ENCODE measurements at places on chromosomes 7 and 10.

DNA sequence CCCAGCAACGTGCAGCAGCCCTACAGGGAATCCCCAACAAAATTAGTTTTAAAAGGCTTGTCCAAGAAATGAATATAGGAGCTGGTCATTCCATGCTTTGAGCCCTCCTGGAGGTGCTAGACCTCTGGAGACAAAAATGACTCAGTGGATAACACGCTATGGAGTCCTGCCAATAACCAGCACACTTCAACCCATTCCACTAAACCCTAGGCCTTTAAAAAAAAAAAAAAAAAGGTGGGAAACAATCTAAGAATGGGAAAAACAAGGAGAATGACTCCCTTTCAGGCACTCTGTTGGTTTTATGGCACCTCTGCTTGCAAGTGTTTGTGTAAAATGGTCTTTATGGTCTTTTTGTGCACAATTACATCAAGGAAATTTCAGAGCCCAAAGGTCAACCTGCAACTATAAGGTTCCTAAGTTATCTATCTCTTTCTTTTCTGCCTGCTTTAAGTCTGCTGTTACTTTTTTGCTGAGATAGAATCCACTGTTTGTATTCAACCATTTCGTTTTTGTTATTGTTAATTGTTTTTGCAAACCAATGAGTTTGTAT is 21.3 kb downstream of the AVL9 start:
- no peak for DNase-seq

GRCh38 chr10:86017841-86018734 is 348.5 kb downstream of the GRID1 start:
- DNase-seq: no peak

GRCh38 chr7:121062671-121063279 is 74.3 kb downstream of the CPED1 start:
- DNase-seq: no peak

GRCh38 chr10:131845505-131846239 is 55.1 kb upstream of the PPP2R2D start:
- DNase-seq: no peak

DNA sequence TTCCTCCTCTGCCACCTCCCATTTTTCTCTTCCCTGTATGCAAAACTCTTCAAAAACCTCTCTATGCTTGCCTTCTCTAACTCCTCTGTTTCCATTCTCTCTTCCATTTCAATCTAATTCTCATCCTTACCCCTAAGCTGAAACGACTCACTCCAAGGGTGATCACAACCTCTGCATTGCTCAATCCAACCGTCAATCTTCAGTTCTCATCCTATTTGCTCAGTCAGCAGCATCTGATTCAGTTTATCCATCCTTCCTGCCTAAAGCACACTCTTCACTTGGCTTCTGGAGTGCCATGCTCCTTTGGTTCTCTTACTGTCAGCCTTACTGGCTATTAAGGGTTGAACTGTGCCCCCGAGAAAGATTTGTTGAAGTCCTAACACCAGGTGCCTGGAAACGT is 163.5 kb upstream of the NEBL start:
- no peak for DNase-seq

GRCh38 chr10:13092291-13093102 is 7.5 kb upstream of the OPTN start:
- no peak for DNase-seq

DNA sequence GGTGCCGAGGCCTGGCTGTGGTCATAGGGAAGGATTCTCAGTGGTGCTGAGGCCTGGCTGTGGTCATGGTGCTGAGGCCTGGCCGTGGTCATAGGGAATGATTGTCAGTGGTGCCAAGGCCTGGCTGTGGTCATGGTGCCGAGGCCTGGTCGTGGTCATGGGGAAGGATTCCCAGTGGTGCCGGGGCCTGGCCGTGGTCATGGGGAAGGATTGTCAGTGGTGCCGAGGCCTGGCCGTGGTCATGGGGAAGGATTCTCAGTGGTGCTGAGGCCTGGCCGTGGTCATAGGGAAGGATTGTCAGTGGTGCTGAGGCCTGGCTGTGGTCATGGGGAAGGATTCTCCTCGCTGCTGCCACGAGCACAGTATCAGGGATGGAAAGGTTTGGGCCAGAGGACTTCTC is 327.3 kb downstream of the ADARB2 start:
- DNase-seq: no peak

GRCh38 chr7:26153241-26153822 is 1.3 kb downstream of the NFE2L3 start:
- no peak for DNase-seq

GRCh38 chr10:1241322-1241890 is 185.2 kb downstream of the WDR37 start:
- DNase-seq: no peak

- no peak for DNase-seq
These were observed 450.0 kb downstream of the RPS24 start for GRCh38 chr10:78483641-78484040.

DNA sequence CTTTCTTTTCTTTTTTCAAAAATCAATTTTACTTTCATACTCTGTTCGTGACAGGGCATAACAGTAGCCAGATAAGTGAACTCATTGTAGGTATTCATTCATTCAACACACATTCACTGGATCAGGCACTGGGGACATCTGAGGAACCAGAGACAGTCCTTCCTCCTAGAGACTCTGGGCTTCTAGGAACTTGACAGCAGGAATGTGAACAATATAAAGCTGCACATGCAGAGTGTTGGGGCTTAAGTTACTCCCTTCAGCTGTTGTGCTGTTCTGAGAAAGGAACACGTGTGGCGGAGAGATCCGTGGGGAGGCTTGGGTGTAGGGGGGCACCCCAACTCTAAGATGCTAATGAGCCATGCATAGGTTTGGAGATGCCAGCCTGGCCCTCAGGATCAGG is 120.4 kb downstream of the PKD1L1 start:
- no peak for DNase-seq

- no peak for DNase-seq
These were observed 39.8 kb upstream of the EPC1 start for GRCh38 chr10:32386623-32387260.

DNA sequence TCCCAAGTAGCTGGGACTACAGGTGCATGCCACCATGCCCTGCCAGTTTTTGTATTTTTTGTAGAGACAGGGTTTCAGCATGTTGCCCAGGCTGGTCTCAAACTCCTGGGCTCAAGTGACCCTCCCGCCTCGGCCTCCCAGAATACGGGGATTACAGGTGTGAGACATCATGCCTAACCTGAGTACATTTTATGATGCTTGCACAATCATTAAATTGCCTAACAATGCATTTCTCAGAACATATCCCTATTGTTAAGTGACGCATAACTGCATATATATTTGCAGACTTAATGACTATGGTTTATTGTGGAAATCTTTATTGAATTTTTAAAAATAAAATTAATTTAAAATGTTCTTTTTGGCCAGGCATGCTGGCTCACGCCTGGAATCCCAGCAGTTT is 30.7 kb downstream of the INA start:
- no peak for DNase-seq

- DNase-seq: no peak
These were observed 9.7 kb downstream of the ABLIM1 start for GRCh38 chr10:114648368-114648767.

DNA sequence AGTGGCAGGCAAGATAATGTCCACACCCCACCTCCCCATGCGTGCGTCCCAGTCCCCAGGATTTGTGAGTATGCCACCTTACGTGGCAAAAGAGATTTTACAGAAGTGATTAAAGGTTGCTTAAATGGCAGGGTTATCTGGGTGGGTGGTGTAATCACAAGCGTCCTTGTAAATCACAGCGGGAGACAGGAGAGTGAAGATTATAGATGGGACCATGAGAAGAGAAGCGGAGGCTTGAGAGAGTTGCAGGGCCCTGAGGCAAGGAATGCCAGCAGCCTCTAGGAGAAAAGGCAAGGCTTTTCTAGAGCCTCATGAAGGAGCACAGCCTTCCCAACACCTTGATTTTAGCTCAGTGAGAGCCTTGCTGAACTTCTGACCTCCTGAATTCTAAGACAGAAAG is 10.2 kb downstream of the ZRANB1 start:
- DNase-seq: no peak

DNA sequence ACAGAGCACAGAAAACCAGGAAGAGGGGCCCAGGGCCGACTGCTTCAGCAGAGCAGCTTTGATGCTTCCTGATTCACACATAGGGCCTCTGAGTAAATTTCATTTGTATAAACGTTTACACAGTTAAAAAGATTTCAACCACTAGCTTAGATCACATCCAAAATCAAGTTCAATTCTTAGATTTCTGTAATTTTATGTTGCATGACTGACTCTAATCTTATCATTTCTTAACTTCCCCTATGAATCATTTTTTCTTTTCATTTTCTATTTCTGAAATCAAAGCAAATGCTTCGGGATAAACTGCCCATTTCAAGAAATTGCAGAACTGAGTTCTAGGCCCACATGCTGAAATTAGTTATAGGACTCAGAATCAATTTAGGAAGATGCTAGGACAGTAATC is 224.7 kb downstream of the INHBA start:
- DNase-seq: no peak

GRCh38 chr10:52115823-52116222 is 198.3 kb upstream of the DKK1 start:
- DNase-seq: no peak

DNA sequence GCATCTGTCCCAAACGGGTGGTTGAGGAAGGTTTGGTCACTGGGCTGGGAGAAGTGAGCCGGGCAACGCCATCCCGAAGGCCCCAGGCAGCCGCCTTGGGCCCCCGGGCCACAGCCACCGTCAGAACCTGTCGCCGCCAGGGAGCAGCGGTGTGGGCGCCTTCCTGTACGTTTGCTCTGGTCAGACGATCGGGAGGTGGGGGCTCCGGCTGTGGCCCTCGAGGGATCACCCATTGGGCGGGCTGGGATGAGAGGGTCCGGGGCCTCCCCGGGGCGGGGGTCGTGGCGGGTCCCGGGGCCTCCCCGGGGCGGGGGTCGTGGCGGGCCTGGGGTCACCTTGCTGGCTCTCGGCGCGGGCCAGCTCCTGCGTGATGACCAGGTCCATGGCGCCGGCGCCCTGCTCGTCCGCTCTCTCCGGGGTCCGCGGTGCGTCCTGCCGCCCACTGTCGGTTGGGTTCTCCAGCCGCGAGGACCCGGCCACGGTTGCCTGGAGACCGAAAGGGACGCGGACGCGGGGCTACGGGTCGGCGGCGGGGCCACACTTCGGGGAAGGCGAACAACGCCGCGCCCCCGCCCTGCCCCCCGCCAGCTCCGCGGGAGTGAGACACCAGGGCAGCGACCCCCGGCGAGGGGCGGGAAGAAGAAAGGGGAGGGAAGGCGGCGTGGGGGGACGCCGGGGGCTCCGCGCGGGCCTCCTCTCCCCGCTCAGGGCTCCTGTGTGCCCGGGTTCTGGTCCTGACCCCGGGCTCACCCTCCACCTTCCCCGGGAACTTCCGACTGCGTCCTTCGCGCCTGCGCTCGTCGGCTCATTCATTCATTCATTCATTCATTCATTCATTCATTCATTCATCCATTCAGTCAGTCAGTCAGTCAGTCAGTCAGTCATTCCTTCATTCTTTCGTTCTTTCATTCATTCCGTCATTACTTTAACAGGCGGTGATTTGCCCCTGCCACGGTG is at the start of gene CFAP46:
CFAP46 (minus strand) TSS at position 470 of the 957 bp plus-strand sequence; CDS start at position 384, 86 bp downstream.
- no peak for DNase-seq

DNA sequence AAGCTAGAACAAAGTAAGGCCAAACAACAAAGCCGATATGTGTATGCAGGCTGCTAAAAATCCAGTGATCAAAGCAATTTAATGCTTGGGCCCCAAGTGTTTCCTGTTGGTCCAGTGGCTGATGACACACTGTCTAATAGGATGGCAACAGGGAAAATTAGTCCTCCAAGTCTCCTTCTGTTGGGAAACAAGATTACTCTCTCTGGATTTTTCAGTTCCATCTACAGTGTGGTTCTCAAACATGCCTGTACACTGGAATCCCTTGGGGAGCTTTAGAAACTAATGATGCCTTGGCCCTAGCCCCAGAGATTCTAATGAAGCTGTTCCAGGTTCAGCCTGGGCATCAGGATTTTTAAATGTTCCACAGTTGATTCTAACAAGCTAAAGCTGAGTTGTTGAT is 198.7 kb downstream of the AHR start:
- no peak for DNase-seq

DNA sequence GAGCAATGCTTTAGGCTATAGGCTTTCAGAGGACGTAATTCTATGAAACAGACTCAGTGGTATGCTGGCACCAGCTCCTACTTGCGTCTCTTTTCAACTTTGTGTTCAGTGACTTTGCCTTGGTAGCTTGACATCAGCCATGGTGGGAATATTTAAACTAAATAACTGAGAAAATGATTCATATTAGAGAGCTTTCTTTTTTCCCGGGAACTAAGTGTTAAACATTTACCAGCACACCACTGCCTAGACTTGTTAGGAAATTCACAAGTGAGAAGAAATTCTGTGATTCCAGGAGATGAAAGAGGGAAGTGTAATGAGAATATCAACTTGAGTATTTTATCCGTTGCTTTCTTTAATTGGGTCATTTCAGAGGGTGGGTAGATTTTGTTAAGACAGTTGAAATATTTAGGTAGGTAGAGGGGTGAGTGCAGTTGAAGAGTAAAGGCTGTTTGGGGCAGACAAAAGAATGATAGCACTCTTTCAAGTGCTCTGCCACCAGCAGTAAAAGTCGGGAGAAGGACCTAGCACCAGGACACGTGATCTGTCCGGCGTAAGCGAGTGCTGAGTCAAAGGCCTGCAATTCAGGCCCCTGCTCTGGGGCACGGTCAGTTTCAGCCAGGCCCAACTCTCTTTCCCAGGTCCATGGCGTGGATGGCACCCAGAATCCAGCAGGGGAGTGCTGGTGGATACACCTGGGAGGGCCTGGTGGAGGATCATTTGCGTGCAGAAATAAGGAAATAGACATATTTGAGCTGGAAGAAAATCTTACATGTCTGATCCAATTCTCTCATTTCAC is 206.3 kb downstream of the SNX10 start:
- DNase-seq: no peak
